ENCODE measurements at places on chromosomes 7 and 10.
A peak's percentile ranks its signal among the peaks of the same experiment; 100 is the strongest.

DNA sequence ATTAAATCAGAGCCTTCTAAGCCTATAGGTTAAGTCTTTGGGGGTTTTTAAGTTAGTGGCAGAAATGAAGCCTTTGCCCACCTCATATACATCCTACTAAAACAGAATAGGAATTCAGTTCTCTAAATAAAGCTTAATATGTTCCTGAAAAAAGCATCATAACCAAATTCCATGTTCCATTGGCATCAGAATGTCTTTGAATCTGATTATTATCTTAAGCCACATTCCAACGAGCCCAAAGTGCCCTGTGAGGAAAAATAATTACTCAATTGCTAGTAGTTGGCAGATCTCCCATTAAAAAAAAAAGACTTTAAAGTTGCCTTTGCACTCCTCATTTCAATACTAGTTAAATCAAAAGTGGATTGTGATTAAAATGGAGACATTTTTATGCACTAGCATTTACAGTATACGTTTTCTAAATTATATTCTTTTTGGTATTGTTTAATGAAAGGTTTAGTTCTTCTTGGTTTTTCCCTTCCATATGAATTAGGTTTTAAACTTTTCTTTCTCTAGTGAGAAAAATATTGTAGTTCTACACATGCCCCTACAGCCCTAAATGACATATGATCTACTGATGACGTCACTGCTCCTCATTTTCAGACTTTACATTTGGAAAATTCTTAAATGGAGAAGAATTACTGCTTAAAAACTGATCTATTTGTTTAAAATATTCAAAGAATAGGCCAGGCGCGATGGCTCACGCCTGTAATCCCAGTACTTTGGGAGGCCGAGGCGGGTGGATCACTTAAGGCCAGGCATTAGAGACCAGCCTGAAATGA lies 54.3 kb upstream of the CABCOCO1 start:
- DNase-seq, result no peak

- no peak for DNase-seq
Measured at GRCh38 chr10:133229265-133230043, 563 bp upstream of the UTF1 start.

DNA sequence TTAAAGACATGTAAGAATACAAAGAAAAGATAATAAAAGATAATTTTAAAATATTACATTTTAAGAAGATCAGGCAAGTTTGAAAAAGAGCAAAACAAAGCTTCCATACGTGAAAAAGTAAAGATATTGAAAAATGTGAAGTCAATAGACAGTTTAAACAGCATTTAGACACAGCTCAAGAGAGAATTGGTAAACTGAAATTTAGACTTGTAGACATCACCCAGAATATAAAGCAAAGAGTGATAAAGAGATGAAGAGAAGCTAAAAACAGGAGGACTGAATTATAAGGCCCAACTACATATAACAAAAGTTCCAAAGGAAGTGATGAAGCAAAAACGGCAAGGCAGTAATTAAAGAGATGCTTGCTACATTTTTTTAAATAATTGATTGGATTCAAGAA lies 13.8 kb downstream of the ADAM12 start:
- DNase-seq, result no peak

- DNase-seq, result no peak
Measured at GRCh38 chr10:79135790-79136189, 67.0 kb downstream of the ZMIZ1 start.

- DNase-seq, result no peak
Measured at GRCh38 chr10:58143944-58144343, 123.8 kb downstream of the IPMK start.

GRCh38 chr7:116354171-116354545 lies 143.8 kb downstream of the TES start:
- DNase-seq, result no peak

GRCh38 chr7:135666846-135667245 lies 4.5 kb downstream of the STMP1 start:
- DNase-seq, result no peak

GRCh38 chr10:63414481-63415260 lies 51.1 kb downstream of the JMJD1C start:
- DNase-seq, result no peak

- no peak for DNase-seq
Measured at GRCh38 chr10:61701706-61702105, 39.0 kb downstream of the CABCOCO1 start.

DNA sequence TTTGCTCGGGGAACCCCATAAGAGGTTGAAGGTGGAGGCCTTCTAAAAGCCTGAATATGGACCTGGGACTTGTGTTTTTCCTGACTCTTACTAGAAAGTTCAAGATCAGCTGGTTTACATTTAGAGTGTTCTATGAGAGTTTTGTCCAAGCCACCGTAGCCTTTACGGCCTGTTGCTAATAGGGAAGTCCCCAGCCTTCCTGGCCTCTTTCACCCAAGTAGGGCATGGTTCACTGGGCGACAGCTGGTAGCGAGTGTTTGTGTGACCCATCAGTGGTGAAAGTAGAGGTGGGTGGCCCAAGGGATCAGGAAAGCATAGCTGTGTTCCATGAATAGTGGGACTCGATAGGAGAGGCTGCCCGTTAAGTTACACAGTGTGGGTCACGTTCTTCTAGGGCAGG lies 60.1 kb downstream of the RABGEF1 start:
- no peak for DNase-seq

DNA sequence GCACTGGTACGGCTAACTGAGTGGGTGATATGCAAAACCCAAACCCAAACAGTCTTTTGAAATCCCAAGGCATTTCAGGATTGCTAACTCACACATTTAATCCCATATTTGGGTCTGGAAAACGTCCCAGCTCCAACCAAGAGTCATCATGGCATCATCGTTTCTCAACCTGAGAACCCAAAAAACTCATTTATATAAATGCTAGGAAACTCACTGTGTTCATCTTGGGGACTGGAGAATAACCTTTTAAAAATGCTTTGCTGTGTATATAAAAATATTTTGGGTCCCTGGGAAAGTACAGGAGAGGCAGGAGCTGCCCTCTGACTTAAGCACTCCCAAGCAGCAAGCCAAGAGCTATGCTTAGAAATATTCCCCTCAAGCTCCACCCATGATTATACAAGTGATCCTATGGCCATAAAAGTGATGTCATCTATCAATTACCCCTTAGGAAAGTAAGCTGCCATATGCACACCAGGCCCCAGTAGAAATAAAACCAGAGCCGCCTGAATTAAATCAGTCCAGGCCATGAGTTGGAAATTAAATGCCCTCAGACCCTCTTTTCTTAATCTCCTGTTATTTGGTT lies 352.1 kb downstream of the FRMD4A start:
- DNase-seq, result no peak

DNA sequence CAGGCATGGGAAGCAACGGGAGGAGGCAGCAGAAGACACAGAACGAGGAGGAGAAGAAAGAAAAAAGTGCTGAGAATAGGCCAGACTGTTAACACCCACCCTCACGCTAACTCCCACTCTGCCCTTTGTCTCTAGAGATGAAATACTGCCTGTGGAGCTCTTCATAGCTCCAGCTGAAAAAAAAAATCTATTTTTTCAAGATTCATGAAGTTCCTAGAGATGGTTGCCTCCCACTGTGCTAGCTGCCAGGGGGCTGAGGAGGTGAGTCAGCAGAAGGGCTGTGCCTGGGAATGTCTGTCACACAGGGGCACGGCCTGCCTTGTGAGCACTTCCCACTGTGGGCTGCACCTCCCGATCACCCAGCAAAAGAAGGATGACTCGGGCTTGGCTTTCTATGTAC lies 144.5 kb downstream of the RNF216 start:
- no peak for DNase-seq

GRCh38 chr10:111756217-111757061 lies 427.1 kb downstream of the GPAM start:
- DNase-seq, result peak; percentile 1

GRCh38 chr7:121303422-121304101 lies 25.2 kb upstream of the WNT16 start:
- DNase-seq, result no peak

DNA sequence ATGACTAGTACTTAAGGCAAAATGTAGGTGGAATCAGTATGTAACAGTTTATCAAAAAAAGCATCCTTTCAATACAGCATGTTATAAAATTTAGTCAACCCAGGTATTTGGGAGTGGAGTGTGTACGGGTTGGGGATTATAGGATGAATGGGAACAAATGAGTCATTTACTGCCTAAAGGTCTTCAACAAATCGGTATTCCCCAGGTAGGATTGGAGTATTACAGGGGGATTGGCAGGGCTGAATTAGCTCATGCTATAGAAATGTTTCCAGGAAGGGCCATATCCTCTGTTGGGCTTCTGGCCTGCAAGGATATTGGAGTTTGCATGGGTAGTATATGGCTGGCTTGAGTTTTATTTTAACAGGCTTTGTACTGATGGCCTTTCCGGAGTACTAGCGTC lies 723.7 kb downstream of the SORCS1 start:
- no peak for DNase-seq

- no peak for DNase-seq
Measured at GRCh38 chr7:70782796-70783195, 349.1 kb upstream of the GALNT17 start.

GRCh38 chr10:70656489-70656888 lies 15.8 kb upstream of the ADAMTS14 start:
- DNase-seq, result peak; percentile 32

GRCh38 chr7:134104166-134104565 lies 23.0 kb upstream of the LRGUK start:
- no peak for DNase-seq

- no peak for DNase-seq
Measured at GRCh38 chr10:44564361-44564760, 179.5 kb upstream of the CXCL12 start.

DNA sequence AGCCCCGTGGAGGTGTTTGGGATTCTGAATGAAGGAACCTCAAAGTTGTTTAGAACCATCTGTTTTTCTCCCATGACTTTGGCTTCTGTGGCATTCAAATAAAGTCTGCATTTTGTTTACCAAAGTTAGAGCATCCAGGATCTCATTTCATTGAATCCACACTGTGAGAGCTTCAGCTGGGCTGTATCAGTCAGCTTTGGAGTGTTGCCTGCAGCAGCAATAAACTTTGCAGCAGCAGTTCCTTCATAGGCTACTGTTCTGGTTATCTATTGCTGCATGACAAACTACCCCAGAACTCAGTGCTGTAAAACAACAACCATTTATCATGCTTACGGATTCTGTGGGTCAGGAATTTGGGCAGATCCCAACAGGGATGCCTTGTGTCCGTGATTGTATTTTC lies 1575.2 kb upstream of the LRRTM3 start:
- DNase-seq, result no peak

DNA sequence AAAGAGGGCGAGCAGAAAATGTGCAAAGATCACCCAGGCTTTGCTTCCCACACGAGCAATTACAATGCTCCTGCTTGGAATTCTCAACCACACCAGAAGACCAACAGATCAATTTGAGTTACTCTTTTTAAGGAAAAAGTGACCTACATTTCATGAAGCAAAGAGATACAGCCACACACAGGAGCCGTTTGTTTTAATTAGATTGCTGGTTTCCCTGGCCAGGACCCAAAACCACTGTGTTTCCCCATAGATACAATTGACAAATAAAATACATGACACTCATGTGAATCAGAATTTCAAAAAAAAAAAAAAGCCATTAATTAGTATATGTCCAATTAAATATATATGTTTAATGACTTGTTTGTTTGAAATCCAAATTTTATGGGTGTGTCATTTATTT lies 458.3 kb downstream of the PLXDC2 start:
- no peak for DNase-seq

- no peak for DNase-seq
Measured at GRCh38 chr7:64990216-64990615, 620 bp downstream of the ZNF117 start.

GRCh38 chr7:90775383-90775965 lies 179.4 kb downstream of the CDK14 start:
- DNase-seq, result no peak

- no peak for DNase-seq
Measured at GRCh38 chr10:15211464-15211979, 43.0 kb upstream of the NMT2 start.

DNA sequence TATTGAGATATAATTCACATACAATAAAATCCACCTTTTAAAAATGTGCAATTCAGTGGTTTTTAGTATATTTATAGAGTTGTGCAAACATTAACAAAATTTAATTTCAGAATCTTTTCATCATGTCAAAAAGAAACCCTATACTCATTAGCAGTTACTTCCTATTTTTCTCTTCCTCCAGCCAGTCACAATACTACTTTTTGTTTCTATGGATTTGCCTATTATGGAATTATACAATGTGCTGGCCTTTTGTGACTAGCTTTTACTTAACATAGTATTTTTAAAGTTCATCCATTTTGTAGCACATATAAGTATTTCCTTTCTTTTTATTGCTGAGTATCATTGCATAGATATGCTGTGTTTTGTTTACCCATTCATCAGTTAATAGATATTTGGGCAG lies 199.9 kb upstream of the IMMP2L start:
- no peak for DNase-seq

GRCh38 chr7:12210179-12211053 lies 678 bp upstream of the TMEM106B start:
- no peak for DNase-seq

- DNase-seq, result no peak
Measured at GRCh38 chr7:36916619-36917018, 192.3 kb upstream of the AOAH start.

DNA sequence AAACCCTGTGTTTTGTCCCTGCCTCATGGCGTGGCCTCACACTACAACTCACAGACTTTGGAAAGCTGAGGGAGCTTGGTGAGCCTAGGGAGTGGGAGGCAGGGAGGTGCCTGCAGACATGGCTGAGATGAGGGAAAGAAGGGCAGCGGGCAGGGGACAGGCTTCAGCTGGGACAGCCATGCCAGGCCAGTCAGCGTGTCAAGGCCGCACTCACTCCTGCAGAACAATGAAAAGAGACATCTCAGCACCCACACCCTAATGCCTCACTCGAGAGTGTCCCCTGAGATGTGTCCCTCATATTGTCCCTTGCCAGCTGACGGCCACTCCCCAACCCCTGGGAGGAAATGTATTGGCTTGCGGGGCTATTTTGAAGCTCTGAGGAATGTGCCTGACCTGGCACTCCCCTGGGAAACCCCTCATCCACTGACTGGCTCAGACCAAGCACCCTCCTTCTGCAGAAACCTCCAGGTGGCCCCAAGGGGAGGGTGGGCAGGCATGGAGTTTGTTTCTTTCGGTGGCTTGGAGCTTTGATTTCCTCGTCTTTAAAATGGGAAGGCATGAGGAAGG lies 31.6 kb downstream of the SH3PXD2A start:
- no peak for DNase-seq

- no peak for DNase-seq
Measured at GRCh38 chr10:66983475-66983818, 57.6 kb downstream of the LRRTM3 start.

DNA sequence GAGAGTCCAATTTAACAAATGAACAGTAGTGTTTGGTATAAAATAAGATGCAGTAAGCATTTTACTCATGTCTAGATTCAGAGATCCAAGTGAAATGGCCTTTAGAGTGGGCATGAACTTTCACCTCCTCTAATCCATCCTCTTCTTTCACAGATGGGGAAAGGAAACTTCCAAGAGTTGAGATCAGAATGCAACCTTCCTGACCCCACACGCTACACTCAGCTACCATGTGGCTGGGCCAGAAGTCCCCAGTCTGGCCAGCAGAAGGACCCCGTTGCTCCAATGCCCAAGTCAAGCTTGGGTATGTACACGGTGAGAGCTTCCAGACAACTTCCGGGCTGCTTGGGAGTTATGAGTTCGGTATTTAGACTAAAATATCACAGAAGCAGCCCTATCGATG lies 228.0 kb downstream of the ELMO1 start:
- DNase-seq, result no peak
